ENCODE measurements at places on chromosomes 1 and 21.
A peak's percentile ranks its signal among the peaks of the same experiment; 100 is the strongest.

- DNase-seq: no peak
These were observed 73.2 kb upstream of the SGIP1 start for GRCh38 chr1:66460776-66461175.

GRCh38 chr1:30633294-30633693, 90.1 kb downstream of the MATN1 start:
- no peak for DNase-seq

DNA sequence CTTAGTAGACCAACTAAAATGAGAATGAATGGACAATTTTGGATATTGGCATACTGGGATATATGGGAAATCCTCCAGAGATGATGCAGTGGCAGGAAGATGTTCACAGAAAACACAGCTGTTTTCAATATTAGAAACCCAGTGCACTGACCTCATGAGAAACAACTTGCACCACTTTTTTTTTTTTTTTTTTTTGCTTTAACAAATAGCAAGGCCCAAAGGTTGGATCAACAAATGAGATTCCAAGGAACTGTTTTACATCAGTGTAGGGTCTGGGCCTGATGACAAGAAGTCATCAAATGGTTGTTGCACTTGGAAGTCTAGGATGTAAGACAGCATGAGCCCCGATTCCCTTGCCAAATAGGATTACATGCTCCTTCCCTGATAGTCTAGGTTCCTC, 110.7 kb downstream of the SLC25A24 start:
- no peak for DNase-seq

DNA sequence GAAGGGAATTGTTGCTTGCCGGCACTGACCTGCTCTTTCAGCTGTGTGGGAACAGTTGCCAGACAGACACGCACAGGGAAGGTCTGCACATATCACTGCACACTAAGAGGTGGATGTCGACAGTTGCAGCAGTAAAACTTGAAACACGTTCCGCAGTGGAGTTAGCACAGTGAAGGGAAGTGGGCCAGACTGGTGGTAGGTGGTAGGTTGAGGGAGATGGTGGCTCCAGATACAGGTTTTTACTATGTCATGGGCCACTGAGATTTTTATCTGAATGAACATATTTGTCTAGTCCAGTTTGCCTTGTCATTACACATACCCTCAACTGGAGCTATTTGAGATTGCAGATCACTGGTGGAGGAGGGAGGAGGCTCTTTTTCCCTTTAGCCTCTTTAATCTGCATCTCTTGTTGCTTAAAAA, 13.5 kb downstream of the MRPS6 start:
- peak; percentile 88 for DNase-seq

DNA sequence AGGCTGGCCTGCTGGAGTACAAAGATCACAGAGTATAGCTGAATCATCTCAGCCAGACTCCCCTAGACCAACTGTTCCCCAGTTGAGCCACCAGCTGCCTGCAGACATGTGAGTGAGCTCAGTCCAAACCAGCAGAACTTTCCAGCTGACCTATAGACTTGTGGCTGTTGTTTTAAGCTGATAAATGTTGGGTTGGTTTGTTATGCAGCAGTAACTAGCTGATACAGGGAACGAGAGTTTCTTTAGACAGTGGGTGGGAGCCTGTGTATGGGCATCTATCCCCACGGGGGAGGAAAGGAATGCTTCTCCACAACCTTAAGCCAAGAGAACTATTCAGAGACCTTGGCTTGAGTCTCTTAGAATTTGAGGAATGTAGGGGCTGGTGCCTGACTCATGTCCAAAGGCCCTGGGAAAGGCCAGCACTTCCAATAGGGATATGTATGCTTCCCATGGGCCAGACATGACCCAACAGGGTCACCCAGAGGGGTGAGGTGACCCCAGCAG, 30.1 kb downstream of the SLC1A7 start:
- peak; percentile 89 for DNase-seq

DNA sequence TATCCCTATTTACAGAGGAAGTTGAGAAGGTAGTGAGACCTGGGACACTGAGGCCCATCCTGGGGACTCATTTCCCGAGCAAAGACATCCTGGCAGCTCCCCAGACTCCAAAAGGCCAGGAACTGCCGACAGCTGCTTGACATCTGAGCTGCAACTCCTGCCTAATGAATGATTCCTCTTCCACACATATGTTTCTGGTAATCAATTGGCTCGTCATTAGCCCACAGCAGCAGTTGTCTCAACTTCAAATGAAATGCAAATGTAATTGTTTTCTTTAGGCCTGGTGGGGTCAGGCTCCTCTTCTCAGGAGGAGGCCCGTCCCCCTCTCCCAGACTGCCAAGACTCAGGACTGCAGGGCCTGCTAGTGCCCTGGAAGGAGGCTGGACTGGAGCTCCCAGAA, 61.8 kb upstream of the DISP3 start:
- no peak for DNase-seq

DNA sequence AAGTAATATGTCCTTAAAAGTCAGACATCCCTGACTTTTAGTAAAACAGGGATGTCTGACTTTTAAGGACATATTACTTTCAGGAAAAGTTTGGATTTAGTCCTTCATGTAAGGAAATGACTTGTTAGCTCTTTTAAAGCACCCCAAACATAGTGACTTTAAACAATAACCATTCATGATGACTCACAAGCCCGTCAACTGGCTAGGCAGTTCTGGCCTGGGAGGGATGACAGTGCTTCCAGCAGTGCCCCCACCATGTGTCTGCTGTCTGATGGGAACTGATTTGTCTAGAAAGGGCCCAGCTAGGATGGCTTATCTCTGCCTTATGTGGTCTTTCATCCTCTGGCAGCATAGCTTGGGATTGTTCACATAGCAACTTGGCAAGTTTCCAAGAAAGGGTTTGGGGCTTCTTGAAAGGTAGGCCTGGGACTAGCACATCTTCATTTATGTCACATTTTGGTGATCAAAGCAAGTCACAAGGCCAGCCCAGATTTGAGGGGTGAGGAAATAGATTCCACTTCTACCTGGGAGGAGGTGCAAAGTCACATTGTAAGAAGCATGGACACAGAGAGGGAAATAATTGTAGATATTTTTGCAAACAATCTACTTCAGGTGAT, 143.5 kb downstream of the C1orf94 start:
- DNase-seq: no peak

- no peak for DNase-seq
These were observed 43.7 kb upstream of the EPS8L3 start for GRCh38 chr1:109807402-109807801.

DNA sequence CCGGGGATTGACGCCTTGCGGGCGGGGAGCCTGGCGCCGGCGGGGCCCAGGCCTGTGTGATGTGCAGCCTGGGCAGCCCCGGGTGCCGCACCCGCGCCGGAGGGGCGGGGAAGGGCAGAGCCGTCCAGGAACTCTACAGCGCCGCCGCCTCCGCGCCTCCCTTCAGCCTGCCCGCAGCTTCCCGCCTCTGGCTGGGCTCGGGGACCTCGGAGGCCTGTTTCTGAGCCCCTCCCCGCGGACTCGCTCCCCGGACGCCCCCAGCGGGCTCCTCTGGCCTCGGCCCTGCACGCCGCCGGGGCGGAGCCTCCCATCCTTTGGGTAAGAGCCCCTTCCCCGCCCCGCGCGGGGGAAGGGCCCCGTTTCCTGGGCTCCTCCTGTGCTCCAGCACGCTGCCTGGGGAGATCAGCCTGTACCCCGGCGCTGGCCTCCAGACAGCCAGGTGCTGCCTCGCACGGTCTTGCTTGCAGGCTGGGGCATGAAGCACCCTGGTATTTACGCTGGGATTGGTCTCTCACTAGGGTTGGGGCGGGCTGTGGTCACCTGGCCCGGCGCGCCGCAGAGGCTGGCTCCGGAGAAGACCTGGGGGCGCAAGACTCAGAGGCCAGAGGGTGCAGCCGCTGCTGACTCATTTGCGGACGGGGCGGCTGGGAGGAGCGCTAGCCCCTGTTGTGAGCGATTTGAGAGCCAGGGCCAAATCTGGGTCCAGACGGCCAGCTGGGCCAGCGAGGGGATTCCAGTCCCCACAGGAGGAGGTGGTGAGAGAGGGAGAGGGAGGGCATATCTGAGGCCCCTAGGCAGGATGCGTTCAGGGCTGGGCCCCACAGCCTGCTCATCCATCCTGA, 5.7 kb upstream of the ACOT11 start:
- peak; percentile 77 for DNase-seq

DNA sequence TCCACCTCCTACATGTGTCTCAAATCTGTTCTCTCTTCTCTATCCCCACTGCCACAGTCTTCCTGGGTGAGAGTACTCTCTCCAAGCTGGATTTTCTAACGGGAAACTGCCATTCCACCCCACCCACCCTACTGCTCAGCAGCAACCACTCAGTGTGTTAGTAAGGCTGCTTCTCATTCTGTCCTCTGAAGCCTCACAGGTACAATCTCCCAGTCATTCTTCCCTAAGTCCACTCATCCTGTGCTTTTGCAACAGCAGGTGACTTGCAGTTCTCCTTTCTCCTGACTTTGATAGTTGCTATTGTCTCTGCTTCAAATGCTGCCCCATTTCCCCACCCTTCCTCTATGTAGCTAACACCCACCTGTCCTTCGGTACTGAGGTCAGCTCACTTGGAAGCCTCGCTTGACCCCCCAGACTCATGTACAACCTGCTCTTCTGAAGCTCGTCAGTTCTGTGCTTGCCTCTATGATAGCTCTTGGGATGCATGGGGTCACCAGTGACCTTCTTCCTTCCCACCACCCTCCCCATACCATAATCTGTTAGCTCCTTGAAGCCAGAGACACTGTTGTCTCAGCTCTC, 188.9 kb downstream of the RRAGC start:
- DNase-seq: no peak

DNA sequence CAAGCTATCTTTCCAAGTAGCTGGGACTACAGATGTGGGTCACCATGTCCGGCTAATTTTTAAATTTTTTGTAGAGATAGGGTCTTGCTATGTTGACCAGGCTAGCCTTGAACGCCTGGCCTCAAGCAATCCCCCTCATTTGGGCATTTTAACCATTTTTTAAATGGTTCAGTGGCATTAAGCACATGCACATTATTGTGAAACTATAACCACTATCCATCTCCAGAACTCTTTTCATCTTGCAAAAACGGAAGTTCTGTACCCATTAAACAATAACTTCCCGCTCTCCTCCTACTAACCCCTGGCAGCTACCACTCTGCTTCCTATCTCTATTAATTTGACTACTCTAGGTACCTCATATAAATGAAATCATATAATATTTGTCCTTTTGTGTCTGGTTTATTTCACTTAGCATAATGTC, 4.8 kb upstream of the IL6R start:
- peak; percentile 93 for DNase-seq

GRCh38 chr21:40191196-40191595, 324.0 kb downstream of the PCP4 start:
- DNase-seq: peak; percentile 84

- no peak for DNase-seq
These were observed 49.5 kb downstream of the FGGY start for GRCh38 chr1:59346429-59346828.

DNA sequence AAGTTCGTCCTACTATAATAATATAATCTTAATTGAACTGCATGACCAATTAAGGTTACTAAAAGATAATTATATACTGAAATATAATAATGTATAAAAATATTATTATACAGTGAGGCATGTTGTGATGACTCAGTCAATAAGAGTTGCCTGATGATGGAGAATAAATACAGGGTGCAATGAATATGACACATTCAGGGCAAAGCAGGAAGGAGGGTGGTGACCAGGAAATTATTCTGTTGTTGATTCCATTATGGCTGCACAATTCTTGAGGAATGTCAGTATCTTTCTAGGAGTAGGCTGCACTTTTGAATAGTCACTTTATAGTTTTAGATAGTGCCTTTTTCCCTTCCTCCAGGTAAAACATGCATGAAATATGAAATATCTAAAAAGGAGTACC, 46.4 kb upstream of the RGS21 start:
- DNase-seq: no peak

DNA sequence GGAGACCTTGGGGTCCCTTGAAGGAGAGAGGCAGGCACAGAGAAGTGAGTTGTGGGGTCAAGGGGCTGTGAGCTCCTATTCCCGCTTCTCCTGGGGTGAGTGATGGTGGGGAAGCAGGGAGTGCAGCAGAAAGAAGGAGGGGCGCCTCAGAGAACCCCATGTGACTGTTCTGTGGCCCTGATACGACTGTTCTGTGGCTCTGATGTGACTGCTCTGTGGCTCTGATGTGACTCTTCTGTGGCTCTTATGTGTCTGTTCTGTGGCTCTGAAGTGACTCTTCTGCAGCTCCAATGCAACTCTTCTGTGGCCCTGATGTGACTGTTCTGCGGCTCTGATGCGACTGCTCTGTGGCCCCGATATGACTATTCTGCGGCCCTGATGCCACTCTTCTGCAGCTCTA, 29.9 kb upstream of the UMODL1 start:
- no peak for DNase-seq

DNA sequence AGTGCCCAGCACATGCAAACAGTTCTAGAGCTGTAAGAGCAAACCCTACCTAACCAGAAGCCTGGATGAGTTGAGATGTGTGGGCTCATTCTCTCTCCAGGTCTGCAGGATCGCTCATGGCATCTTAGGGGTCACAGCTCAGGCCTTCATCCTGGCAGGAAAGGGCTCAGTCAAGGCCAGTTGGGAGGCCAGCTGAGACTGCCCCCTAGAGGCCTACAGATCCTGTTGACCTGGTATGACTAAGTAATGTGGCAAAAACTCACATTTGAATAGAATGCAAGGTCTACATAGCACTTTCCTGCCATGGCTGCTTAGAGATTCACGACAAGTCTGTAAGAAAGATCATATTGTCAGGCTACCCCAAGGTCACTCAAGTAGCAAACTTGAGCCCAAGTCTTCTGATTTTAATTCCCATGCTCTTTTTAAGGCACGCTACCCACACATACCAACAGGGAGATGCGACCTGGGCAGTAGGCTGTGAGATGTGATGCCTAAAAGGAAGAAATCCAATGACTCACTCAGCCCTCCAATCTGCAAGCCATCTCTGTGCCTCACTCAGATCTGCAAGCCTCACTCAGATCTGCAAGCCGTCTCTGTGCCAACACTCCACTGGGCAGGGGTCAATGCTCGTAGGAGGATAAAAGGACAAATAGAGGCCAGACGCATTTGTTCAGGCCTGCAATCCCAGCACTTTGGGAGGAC, 5.1 kb upstream of the CAPN8 start:
- peak; percentile 17 for DNase-seq

DNA sequence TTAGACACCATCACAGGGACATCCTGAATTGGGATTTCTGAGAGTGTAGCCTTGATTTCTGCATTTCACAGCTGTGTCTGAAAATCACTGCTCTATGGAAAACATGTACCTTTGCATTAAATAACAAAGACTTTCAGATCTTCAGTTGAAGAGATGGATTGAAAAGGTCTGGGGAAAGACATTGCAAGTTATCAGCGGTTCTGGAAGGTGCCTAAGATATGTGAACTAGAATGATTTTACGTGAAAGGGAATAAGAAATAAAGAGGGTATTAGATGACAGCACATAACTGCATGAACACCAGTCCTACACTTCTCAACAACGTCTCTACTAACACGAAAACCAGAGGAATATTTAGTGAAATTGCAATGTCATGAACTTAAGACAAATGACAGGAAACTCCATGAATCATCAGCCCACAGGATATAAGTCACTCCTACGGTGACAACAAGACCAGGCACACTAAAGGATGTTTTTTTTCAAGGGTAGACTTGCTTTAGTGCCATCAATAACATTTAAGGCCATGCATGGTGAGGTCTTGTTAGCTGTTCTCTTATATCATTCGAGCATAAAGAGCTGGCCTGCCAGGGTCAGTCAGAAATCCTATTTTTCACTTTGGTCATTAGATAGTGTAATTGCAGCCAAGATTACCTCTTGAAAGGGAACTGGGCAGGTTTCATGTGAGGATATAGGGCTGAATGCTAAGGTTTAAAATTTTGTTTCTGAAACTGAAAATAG, 283.1 kb downstream of the GRIK1 start:
- DNase-seq: peak; percentile 20

Data from trophoblast cell (in vitro differentiated cells and primary cell).